Activated CD4-positive, CD25-positive, alpha-beta regulatory T cell (primary cell): ENCODE measurements at places on chromosomes 3 and 15.

DNA sequence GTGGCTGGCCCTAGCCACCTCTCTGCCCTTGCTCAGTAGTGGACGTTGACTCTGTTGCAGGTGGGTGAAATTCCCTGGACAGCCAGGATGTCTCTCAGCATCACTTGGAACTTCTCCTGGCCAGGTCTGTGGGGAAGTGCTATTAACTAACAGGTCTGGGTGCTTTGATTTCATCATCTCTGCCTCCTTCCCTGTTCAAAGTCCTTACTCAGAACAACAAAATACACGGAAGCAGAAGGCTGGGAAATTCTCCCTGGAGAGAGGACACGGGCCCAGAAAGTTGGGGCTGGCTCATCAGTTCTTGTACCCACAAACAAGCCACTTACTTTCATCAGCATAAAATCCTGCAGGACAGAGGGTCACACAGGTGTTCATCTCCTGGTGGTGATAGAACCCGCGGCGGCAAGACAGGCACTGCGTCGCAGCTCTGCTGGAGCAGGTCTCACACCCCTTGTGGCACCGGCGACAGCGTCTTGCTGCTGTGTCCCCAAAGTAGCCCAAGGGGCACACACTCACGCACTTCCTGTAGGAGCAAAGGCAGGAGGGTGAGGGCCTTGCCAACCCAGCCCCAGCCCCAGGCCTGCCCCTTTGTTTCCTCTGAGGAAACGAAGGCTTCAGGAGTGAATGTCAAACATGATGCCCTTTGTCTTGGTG lies 29.6 kb upstream of the SNRPA1 start:
- DNase-seq = no peak

GRCh38 chr3:42706721-42707619 lies 4.4 kb upstream of the HHATL start:
- no peak for DNase-seq

- no peak for DNase-seq
Measured at GRCh38 chr3:195117978-195118581, 152.9 kb downstream of the XXYLT1 start.

DNA sequence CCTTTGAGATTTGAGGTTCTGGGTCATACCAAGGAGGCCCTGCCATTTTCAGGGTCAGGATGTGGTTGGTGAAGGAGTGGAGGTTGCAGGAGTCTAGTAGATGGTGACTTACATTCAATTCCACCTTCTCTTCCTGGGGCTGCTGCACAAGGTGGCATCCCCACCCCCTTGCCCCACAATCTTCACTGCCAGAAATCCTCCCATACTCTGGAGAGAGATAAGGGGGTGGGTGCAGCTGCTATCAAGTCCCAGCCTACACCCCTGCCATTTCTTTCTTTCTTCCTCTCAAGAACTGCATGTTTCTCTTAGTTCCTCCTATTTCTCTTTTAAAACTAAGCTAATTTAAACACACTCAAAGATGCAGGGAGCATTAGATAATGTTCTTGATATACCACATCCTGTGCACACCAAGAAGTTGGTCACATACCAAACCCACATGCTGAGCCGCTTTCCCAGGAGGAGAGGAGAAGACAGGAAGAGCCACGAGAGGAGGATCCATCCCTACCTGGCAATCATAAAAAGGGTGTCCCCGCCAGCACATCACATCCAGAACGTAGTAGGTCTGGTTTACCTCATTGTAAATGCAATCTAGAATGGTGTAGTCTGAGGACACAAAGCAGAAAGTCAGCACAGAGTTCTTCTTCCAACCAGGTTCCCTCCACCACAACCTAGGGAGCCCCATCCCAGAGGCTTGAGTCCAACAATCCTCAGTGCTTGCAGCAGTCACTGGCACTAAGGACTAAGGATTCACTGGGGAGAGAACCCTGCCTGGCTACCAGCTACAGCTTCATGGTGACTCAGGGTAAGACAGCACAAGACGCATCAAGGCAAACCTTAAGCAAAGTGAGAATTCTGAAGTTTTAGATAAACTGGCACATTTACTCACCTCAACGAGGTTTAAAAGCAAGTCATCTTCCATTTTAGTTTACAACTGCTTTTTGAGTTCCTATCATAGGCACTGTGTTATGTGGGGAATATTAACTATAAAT lies 18.5 kb downstream of the SNUPN start:
- no peak for DNase-seq

DNA sequence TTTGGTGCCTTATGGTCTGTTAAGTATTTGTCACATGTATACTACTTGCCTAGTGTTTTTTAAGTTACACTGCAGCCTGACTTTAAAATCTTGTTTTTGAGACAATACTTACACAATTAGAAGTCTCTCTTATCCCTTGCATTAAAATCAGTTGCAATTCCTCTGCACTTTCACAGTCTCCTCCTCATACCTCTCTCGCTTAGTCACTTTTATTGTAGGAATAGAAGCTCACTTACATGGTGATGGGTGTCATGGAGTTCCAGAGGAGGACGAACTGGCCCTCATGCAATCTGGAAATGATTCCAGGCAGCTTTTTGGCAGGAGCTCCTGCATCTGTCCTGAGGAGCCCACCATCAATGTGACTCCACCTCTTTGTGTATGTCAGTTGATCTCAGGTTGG lies 238.4 kb upstream of the TBC1D5 start:
- DNase-seq = no peak
